KBM-7 (cell line): ENCODE measurements at places on chromosomes 7 and 10.

GRCh38 chr10:42491001-42491592, 147.3 kb downstream of the ZNF33B start:
- no peak for DNase-seq

DNA sequence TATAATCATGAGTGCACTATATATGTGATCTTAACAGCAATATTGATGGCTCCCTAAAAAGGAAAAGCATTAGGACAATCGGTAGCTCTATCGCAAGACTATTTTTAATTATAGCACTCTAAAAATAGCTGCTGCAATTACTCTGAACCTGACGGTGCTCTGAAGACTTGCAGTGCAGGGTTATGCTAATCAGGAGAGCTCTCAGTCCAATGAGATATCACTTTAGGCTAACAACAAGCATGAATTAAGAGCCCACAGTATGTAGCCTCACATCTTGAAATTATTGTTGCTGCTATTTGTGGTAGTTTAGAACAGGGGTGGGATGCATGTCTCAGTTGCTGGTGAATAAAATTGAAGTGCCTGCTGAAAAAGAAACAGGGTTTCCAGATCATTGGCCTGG, 515.8 kb upstream of the AKR1E2 start:
- DNase-seq, result no peak

DNA sequence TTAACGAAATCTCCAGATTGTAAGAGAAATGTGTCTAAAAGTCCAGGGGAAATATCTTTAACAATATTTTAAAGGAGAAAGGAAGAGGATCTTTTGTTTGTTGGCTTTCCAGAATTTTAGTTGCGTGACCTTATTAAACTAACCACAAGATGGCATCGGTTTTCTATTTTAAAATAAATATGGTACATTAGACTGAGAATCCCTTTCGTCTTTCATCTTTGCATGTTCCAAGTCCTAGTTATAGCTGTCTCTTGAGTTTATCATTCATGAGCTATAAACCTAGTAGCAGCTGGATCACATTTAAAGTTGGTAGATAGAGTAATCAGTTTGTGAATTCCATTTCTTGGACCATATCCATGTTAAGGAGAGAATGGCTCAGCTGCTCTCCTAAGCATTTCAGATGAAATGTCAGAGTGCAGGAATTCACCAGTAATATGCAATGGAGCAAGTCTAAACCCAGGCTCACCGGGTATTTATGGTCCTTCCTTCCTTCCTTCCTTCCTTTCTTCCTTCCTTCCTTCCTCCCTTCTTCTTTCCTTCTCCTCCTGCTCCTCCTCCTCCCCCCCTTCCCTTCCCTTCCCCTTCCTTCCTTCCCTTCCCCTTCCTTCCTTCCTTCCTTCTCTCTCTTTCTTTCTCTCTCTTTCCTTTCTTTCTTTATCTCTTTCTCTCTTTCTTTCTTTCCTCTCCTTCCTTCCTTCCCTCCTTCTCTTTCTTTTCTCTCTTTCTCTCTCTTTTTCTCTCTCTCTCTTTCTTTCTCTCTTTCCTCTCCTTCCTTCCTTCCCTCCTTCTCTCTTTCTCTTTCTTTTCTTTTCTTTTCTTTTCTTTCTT, 57.8 kb upstream of the RAB18 start:
- DNase-seq, result peak; percentile 72

DNA sequence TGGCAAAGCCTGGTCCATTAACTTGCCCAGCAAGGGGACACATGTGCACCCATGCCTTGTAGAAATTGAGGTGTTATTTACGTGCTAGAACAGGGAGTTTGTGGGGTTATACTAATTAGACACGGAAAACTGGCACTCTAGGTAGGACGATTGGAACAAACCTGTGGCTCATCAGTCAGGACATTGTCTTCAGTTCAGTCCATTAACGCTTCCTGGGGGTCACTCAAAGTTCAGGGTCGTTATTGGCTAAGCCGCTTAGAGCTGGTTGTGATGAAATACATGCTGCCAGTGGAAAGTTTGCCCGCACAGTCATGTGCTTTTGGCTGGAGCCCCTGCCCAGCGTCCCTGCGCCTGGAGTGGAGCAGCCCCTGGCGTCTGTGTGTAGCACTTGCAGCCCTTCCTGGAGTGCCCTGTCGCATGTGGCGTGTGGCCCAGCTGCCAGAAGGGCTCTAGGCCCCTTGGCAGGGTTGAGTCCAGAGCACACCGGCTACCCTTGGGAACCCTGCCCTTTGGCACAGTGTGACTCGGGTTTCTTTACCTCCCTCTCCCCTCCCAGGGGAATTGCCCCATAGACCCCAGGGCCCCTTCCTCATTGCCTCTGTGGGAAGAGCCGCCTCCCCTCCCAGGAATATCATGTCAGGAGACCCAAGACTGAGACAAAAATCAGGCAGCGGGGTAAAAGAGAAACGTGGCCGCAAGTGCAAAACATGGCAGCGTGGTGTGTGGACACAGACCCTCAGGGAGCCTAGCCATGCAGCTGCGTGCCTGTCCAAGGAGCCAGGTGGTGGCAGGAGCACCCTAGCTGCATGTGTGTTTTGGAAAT, 9.8 kb downstream of the ZNF775 start:
- DNase-seq, result no peak

DNA sequence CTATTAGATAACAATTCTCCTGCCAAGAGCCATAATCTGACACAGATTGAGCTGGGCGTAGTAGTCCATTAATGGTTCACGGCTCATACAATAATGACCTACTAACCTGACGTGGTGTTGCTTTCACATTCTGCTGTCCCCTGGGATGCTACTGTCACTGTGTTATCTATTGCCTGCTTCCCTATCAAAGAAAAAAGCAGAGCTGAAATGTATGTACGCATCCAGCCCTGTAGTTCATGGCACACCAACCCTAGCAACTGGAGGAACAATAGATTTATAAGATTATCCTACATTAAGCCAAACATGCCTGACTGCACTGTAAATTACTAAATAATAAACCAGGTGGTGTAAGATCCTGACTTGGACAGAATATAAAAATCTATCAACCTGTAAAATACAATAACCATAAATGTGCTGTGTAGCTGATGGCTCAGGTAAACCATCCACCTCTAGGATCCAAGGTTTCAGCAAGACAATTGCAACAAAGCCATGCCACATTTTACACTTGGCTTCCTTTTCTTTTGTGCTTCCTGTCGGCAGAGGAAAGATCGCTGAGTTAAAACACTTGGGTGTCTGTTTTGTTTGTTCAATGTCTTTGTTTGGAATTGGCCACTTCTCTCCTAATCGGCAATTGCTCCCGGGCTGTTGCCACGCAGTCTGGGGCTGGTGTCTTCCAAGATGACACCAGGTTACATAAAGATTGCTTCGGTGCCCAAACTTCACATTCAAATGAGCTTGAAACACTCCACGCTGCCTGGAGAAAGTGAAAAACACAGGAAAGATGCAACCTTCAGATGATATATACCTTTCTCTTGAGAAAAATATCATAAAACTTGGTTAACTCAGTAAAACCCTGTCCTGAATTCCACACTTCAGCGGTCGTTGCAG, 143.9 kb upstream of the MGMT start:
- DNase-seq, result no peak

DNA sequence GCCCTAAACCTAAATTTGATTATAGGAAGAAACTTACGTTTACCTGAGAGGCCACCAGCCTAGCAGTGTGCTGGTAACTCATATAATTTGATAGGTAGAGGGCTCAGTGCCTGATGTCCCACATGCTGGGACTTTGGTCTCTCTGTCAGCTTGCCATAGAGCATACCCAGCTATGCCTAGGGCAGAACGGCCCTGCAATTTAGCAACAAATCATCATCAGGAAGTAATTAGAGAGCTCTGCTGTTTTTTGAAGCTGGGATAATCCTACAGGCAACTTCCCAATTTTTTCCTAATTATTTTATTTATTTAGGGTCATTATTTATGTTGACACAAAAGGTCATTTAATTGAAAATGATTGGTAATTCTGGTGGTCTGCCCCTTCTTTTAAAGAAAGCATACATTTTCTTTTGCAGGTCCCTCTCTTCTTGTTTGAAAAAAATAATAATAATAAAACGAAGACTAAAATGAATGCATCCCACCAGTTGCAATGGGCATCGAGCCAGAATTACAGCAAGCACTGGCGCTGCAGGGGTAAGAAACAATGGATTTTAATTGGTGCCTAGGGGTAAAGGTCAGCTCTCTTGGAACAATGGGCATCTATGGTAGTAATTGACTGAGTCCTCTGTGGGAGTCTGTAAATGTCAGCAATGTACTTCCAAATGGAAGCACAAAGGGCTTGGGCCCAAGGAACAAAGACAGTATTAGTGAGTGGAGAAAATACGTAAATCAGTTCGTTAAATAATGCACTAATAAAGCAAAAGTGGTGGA, 348.0 kb downstream of the SORCS1 start:
- DNase-seq, result no peak

GRCh38 chr7:353746-354325, 63.9 kb downstream of the FOXL3 start:
- no peak for DNase-seq

GRCh38 chr10:130389906-130390305, 253.7 kb downstream of the GLRX3 start:
- peak; percentile 7 for DNase-seq

GRCh38 chr10:96044736-96045135, 1.4 kb downstream of the CCNJ start:
- no peak for DNase-seq

GRCh38 chr10:3421537-3422257, 249.1 kb upstream of the PITRM1 start:
- DNase-seq, result no peak

DNA sequence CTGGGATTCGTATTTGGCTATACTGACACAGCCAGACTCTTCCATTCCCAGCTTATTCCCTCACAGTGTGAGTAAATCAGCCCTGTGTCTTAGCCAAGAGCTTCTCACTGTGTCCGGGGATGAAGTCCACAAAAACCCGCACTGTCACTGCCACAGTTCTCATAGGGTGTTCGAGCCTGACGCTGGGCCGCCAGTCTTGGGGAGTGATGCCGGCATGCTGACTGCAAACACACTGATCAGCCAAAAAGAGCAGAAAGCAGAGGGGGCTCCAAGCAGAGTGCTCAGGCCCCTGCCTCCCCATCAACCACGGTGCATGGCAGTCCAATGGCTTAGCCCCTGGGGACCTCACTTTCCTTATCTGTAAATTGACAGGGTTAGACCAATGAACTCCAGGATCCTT, 36.7 kb downstream of the C10orf143 start:
- DNase-seq, result no peak

- peak; percentile 78 for DNase-seq
Observed at GRCh38 chr10:100009793-100010676, at the start of gene DNMBP. Gene DNMBP (minus strand): TSS chr10:100009947. CDS start chr10:99972124, 37,823 bp downstream.

GRCh38 chr10:88908194-88908593, 28.1 kb downstream of the STAMBPL1 start:
- DNase-seq, result no peak

GRCh38 chr7:151114151-151115090, 28.1 kb downstream of the AGAP3 start:
- DNase-seq, result no peak

DNA sequence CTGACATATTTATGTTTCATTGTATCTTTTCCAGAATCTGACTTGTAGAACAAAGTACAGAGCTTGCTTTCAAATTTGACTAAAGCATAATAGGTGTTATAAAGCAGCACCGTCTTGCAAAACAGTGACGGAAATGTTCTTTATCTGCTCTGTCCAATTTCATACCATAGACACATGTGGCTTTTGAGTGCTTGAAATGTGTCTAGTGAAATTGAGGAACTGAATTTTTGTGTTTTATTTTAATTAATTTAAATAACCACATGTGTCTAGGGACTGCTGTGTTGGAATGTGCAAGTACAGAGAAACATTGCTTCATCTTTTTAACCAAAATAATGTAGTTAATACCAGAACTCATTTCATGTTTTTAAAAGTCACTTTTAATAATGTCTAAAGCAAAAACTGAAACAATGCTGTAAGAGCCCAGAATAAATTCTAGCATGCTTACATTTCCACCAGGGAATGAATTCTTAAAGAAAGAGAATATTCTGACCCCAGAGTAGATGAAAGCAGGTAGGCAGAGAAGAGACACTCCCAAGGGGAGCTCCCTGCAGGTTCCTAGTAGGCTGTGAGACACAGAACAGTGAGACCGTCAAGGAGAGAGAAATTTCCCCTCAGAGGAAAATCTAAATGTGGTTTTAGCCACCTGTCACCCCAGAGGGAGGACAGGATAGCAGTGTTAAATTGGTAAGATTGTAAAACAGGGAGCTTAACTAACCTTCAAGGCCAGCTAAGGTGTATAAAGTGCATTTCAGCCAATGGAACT, 175.3 kb upstream of the KMT2E start:
- no peak for DNase-seq

GRCh38 chr7:128767475-128768110, 8.0 kb downstream of the OPN1SW start:
- no peak for DNase-seq

DNA sequence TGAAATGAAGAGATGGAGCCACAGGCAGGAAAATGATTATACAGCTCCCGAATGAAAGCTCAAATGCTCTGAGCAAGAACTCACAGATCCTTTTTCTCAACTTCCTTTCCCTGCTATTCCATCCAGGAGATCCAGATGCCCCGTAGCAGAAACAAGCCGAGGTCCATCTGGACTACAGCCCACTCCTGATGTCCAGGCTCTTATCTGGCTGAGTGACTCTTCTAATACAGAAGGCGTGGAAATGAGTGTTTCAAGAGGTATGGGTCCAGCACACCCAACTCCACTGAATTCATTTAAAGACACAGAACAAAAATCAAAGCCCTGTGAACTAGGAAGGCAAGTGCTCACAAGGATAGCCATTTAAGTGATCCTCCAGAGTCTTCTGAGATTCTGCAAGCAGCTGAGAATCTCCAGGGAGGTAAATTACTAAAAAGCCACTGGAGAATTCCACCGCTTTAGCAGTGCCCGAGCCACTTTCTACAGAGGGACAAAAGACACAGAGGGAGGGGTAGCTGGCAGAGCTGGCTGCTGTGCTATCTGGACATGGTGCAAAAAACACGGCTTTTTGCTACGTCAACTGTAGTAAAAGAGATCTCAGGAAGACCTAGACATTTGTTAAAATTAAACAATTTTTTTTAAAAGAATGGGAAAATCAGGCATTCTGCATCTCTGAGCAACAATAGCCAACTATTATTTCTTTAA, 24.5 kb downstream of the FAM171A1 start:
- DNase-seq, result no peak

DNA sequence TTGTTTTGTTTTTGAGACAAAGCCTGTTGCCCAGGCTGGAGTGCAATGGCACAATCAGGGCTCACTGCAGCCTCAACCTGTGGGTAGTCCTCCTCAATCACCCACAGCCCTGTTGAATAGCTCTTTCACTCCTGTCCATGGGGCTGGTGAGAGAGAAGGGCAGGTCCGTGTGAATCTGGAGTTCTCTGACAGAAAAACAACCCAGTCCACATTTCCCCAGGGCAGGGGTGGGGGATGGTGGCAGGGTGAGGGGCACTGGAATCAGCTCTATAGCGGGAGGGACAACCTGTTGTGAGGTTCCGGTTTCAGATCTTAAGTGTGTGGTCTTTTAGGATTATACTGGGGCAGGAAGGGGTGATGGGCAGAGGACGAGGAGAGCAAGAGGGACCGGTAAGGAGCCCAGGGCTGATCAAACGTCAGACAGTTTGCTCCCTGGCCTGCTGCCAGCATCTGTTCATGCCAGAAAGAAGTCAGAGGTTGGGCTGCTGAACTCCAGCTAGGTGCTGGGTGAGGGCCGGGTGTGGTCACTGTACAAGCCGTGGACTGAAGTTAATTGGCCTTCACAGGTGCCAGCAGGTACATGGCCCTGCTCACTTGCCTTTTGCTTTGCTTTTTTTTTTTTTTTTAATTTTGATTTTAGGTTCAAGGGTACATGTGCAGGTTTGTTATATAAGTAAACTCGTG, 33.2 kb upstream of the MKRN1 start:
- DNase-seq, result peak; percentile 18
